Endothelial cell of umbilical vein (primary cell): ENCODE measurements at places on chromosomes 4 and X. TPM values are rescaled to one million over a fixed set of nuclear protein-coding genes. Genes with fewer than 3 reads are reported as not detected.

ZFP92 gene
- polyA plus RNA-seq = 0.36 and 0.43 TPM in 2 replicates

RHOH gene
- not detected in 2 replicates for polyA plus RNA-seq

STAP1 gene
- not detected in 2 replicates for polyA plus RNA-seq

UGT2A1 gene
- 0.04 and 0.11 TPM in 2 replicates for polyA plus RNA-seq

SPIN3 gene
- polyA plus RNA-seq = 2.3 and 3.0 TPM in 2 replicates

- no peak for DNase-seq
Measured at GRCh38 chr4:70158576-70158975, 4.5 kb downstream of the PRR27 start.

GRCh38 chr4:211033-211511 is 86.8 kb downstream of the ZNF718 start:
- no peak for DNase-seq

MGARP gene
- 22.6 and 26.6 TPM in 2 replicates for polyA plus RNA-seq
